ENCODE measurements at places on chromosomes 5 and 9.

- DNase-seq, result no peak
Measured at GRCh38 chr5:90095292-90096060, 314.1 kb downstream of the CETN3 start.

DNA sequence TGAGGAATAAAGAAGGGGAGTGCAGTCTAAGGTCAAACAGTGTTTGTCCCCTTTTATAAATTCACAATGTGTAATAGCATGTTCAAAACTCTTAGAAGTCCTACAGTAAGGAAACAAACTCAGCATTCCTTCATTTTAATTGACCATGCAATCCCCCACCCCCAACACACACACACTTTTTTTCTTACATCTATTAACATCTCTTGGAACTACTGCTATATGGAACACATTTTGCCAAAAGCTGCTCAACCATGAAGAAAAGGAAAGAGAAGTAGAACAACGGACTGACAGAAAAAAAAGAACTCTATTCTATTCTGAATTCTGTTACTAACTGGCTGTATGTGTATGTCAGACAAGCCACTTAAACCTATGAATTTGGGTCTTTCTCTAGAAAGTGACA lies 2.8 kb upstream of the CTNNAL1 start:
- no peak for DNase-seq

DNA sequence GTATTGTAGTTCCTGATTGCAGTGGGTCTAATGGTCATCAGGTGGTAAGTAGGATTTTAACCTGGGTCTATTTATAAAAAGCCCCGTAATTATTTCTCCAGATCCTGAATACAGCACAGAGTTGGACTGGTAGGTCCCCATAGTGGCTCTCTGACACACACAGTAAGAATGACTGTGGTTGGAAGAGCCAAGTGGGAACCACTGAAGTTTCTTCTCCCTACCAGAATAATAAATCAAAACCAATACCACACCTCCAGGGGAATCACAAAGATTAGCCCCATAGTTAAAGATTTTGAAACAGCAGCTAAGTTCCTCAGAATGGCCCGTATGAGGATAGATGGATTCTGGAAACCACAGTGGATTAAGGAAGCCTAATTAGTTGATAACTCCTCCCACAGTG lies 68.4 kb upstream of the ZFR start:
- no peak for DNase-seq

- no peak for DNase-seq
Measured at GRCh38 chr5:15798006-15798405, 298.0 kb downstream of the FBXL7 start.

Data from suprapubic skin (tissue), 4 donors.